ENCODE measurements at places on chromosomes 5 and 9. TPM values are rescaled to one million over a fixed set of nuclear protein-coding genes. Genes with fewer than 3 reads are reported as not detected.

DNA sequence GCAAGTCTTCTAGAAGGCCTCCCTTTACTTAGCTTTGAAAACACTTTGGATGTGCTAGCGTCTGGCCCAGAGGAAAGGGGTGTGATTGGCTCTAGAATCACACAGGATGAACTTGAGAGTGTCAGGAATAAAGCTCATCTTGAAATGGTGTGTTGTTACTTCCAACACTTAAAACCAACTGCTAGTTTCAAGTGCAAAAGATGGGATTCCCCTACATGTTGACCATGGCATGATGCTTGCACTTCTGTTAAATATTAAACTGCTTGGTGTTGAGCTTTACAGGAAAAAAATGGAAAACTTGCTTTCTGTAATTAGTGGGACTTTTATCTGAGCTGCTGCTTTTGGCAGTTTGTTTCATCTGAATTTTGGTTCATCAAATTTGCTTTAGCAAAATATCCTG, 261.1 kb downstream of the MED10 start:
- DNase-seq: no peak

GRCh38 chr5:133754575-133755169, 142.3 kb upstream of the FSTL4 start:
- peak; percentile 15 for DNase-seq

GRCh38 chr5:53041071-53041692, 52.0 kb downstream of the ITGA2 start:
- DNase-seq: no peak

DNA sequence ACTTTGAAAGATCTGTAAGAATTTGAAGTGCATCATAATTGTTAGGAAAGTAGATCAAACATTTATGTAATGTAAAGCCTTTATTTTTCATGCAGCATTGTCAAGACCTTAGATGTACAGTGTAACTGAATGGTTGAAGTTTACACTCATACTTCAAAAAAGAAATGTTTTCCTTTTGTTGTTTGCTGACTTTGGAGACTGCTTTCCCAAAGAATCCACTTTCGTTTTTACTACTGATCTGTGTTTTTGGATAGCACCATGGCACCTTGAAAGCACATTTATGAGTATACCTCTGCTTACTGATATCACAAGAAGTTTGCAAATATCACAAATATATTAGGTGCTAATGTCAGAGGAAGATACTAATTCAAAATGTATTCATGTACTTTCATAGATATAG, 50.0 kb downstream of the PIP5K1B start:
- no peak for DNase-seq

DNA sequence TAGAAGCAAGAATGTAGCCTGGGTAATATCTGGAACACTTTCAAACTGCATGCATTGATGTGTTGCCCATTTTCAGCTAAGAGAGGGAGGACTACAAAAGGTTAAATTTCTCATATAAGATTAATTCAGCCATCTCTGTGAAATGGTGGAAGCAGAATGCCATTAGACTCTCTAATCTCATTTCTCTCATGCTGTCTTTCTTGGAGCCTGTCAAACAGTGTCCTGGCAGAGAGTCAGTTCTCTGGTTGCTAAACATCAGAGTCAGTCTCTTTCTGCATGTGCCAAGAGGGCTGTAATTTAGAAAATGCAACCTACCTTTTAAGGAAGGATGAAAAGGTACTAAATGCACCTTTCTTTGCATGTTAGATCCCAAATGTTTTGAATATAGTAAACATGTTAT, 910 bp upstream of the GARNL3 start:
- no peak for DNase-seq

GRCh38 chr5:180791611-180792213, 10.9 kb downstream of the MGAT1 start:
- DNase-seq: no peak

GRCh38 chr9:89505048-89505447, 7.1 kb upstream of the SEMA4D start:
- DNase-seq: no peak

DNA sequence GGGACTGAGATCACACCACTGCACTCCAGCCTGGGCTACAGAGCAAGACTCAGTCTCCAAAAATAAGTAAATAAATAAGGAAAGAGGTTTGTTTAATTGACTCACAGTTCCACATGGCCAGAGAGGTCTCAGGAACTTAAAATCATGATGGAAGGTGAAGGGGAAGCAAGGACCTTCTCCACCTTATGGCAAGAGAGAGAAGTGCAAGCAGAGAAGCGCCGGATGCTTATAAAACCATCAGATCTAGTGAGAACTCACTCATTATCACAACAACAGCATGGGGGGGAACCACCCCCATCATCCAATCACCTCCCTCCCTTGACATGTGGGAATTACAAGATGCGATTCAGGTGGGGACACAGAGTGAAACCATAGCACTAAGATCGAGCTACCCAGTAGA, 22.8 kb upstream of the RGMB start:
- no peak for DNase-seq

GRCh38 chr5:150765799-150766169, 7.0 kb upstream of the DCTN4 start:
- no peak for DNase-seq

ZNF658 gene
- total RNA-seq: 5.0 TPM

ENG gene
- total RNA-seq: 91.3 TPM

BTNL8 gene
- 0.13 TPM for total RNA-seq

POU5F2 gene
- 0.51 TPM for total RNA-seq

PCDHGA7 gene
- 0.64 TPM for total RNA-seq

LCN15 gene
- total RNA-seq: 0.13 TPM
